8988T (cell line): ENCODE measurements at places on chromosomes 12 and 14.

GRCh38 chr12:18281941-18282340 lies 20.6 kb downstream of the PIK3C2G start:
- DNase-seq = no peak

DNA sequence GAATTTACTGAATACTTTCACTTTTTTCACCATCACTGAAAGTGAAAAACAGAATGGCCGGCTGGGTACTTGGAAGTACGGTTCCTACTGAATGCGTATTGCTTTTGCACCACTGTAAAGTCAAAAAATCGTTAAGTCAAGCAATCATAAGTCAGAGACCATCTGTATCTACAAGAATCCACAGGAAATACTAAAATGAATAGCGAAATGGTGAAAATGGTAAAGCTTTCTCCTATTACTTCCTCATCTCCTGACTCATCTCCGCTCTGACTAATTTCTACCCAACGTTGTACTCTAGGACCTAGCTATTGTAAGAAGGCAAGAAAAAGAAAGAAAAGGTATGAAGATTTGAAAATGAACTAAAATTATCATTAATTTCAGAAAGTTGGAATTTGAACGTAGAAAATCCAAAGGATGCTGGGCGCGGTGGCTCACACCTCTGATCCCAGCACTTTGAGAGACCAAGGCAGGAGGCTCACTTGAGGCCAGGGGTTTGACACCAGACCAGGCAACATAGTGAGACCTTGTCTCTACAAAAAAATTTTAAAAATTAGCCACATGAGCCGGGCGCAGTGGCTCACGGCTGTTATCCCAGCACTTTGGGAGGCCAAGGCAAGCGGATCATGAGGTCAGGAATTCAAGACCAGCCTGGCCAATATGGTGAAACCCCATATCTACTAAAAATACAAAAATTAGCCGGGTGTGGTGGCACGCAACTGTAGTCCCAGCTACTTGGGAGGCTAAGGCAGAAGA lies 5.3 kb upstream of the CDCA4 start:
- DNase-seq = no peak

DNA sequence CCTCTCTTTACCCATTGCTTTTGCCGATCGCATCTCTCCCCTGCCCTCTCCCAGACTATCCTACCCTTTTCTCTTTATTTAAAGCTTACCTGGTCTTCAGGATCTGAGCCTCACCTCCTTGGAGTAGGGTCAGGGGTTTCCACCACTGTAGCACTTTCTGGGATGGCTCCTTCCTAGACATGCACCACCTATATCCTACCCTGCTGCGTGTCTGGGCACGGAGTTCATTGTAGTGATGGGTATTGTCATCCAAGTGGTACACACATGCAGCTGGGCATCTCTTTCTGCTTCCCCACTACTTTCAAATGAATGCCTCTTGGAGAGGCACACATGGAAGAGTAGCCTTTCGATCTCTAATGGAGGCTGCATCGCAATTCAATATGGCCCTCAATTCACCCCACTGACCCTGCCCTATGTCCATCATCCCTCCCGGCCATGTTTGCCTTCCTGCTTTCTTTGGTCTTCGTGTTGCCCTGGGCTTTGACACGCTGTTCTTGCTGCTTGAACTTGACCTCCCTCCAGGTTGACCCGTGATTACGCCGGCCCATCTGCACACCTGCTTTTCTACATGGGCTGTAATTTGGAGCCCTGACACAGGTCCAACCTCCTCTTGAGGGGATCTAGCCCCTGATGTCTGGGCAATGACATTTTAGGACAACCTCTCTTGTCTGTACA lies 10.9 kb downstream of the SERPINA11 start:
- DNase-seq = no peak

GRCh38 chr12:98998697-98999299 lies 353.7 kb downstream of the APAF1 start:
- DNase-seq = peak; percentile 18

GRCh38 chr12:54369597-54370131 lies 5.4 kb upstream of the GPR84 start:
- no peak for DNase-seq

GRCh38 chr12:57047981-57048380 lies 1.9 kb downstream of the MYO1A start:
- DNase-seq = no peak

DNA sequence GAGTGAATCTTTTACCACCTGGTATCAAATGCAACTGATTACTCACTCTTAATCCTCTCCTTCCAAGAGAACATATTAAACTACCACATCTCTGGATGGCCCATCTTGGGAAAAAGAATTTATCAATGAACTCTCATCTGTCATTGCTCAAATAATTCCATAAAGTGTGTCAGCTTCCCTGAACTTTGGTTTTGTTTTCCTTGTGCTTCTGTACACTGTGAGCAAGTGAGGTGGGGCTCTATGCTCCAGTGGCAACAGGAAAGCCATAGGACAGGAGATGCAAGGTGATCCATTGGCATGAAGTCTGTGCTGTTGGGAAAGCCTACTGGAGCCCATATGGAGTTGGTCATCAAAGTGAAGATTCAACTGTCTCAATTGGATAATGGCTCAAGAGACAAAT lies 17.4 kb downstream of the OTOGL start:
- DNase-seq = no peak

DNA sequence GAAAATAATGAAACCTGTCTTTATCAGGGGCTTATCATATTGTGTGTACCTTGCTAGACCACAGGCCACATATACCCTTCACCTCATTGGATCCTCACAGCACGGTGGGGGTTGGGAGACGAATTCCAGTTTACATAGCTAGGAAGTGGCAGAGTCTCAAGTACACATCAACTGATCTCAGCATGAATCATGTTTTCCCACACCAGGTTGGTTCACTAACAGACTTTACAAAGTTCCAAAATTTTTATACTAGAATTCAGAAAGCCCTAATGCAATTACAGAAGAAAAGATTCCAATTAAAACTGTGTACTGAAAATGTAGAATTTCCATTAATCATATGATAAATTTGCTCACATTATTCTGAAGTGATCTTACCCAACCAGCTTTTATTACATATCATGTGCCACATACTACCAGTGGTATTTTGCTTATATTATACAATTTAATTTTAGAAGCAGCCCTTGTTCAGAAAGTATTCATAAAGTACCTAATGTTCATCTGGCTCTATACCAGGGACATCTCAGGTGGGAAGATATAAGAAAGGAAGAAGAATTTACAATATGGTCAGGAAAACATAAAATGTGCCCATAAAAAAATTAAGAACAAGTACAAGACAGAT lies 196.2 kb downstream of the ITPR2 start:
- no peak for DNase-seq

DNA sequence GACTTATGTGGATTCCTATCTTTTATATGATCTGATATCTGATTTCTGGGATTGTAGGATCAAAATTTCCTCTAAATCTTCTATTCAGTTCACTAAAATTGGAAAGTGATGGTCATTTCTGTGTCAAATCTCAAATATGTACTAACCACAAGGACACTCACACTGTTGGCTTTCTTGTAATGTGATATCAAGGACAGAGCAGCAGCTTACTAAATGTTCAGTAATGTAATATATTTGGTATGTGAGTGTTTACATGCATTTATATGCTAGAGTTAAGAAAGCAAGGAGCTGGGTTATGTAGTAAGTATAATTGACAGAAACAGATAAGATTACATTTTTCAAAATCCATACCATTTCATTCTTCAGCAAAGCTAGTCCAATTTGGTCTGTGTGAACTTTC lies 16.5 kb downstream of the PUS7L start:
- no peak for DNase-seq

DNA sequence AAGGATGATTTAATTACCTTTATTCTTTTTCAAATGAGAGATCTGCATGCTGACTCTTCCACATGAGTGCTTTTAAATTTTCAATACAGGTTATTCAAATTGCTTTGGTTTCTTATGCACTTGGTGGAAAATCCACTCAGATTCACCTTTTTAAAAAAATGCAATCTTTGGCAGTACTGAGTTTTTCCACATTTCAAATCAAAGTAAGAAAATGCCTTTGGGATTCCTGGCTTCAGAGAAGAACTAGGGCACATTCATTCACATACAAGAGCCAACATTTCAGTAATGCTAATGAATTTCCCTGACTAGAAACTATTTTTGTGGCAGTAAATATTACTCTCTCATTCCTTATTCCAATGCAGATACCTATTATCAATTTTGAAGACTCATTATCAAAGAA lies 342.2 kb downstream of the ETNK1 start:
- DNase-seq = no peak

DNA sequence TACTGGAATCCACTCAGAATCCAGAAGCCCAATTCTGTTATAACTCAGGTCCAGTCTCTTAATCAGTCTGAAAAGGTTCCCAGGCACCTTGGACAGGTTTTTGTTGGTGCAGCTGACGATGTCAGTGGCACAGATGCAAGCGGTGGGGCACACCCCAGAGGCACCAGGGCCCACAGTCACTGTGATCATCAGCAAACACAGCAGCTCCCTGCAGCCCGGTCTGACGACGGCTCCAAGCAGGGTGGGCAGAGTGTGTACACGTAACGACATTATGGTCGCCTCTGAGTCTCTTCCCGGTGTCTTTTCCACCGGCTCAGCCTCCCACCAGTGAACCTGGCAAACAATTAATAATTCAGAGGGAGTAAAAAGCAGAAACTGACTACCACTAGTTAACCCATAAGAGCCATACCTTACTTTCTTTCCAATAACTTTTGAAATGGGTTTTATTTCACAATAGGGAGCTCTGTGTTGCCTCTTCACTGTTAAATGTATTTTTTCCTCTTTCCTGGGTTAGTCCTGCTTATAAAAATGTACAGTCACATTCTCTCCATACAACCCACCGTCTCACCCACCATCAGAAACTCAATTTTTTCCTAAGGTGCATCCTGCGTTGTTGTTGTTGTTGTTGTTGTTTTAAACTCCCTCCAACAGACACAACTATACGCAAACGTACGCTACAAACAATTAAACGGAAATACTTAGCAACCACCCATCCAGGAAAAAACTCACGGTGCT lies 521 bp upstream of the PCED1B start:
- no peak for DNase-seq

DNA sequence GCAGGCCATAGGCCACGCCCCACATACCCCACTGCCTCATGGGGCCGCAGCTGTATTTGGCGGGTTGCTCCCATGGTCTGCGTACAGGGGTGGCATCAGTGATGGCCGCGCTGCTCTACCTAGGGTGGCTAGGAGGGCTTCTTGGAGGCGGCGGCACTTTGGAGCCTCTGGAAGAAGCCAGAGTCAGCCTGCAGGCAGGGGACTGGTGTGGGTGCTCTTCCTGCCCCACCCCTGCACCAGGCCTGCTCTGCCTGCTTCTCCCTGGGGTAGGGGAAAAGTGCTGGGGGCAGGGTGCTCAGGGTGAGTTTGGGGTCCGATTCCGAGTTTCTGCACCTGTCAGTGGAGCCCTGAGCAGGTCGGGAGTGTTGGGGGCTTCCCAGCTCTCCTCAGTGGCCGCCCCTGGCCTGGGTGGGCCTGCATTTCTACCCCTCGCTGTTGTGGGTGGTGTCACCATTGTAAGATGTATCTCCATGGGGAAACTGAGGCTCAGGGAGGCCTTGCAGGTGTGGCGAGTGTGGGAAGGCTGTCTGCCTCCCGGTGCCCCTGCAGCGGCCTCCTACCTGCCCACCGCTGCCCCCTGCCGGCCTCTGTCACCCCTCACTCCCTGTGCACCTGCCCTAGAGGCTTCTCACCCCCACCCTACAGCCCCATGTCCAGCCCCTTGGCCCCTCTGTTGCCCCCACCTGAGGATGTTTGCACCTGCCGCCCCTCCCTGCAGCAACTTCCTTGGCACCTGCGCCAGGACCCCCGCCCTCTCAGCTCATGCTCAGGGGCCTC lies 5.5 kb downstream of the CEP170B start:
- DNase-seq = peak; percentile 83

DNA sequence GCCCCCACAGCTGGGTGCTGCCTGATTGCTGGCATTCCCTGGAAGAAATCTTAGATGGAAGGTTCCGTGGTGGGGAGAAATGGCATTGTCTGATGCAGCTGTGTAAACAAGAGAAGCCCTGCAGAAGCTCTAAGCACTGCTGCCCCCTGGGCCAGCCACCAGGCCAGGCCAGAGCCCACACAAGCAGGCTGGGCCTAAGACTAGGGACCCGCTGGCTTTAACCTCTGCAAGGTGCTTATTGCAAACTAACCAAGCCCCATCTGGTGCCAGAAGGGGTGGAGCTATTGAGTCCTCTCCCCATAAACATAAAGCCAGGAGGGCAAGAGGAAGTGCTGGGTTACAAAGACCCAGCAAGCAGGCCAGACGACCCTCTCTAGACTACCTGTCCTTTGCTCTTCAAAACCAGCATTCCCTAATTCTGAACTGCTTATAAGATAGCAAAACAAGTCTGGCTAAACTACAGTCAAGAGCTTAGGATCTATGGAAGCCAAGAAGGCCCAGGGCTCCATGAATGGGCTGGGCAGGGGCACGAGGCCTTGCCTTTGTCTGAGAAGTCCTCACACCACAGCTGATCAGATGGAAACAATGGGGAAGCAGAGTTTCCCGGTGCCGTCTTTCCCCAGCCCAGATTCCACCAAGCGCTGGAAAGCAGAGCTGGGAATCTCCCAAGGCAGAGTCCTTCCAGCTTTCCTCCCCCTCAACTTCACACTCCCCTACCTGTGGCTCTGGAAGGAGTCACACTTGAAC lies 28.8 kb downstream of the P2RX4 start:
- DNase-seq = no peak

- DNase-seq = peak; percentile 10
Observed at GRCh38 chr12:118307069-118307954, 65.4 kb downstream of the TAOK3 start.

DNA sequence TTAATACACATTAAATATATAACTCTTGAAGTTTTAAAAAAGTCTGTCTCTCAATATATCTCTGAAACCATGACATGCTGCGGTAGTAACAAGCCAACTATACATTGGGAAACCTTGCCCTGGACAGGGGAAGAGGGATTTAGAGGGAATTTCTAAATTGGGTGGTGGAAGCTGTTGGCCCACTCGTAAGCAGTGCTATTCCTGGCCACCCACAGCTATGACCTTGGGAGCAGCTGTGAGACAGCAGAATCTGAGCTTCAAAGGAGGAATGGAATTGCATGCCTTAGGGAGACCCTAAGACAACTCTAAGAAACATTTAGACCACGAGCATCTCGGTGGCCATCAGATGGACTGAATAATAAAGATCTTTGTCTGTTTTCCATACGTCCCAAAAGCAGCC lies 15.8 kb upstream of the GCH1 start:
- DNase-seq = no peak

GRCh38 chr12:90995010-90995409 lies 9.8 kb downstream of the EPYC start:
- DNase-seq = no peak

DNA sequence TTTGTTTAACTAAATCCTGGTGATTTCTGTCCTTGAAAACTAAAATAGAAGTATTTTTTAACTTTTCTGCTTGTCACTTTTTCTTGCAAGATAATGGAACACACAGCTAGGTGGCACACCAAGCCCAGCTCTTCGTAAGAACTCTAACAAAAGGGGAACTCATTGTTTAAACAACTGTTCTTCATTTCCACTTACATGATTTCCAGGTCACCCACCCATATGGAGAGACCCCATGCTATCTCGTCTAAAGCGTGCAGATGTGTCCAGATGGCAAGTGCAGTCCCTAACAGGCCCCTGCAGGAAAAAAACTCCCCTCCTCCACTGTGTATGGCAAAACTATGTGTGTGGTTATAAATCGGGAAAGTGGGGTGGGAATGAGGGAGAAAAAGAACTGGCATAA lies 43.3 kb upstream of the NT5DC3 start:
- no peak for DNase-seq
